ENCODE measurements at places on chromosomes 7 and 10. TPM values are rescaled to one million over a fixed set of nuclear protein-coding genes. Genes with fewer than 3 reads are reported as not detected.

DNA sequence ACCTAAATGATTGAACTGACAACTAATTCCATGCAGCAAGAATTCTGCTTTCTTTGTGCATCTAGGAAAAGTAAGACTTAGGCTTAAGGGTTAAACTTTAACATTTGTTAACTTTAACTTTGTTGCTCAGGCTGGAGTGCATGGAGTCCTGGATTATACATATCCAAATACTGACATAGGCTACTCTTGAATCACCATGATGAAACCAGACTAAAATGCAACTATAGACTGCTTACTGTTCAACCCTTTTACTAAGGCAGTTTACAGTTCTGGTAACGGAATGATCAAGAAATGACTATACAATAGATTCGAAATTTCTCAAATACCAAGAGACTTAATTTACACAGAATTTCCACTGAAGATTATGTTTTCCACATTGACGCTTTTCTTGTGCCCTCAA lies 52.0 kb downstream of the PUS7 start:
- no peak for DNase-seq

- no peak for DNase-seq
Measured at GRCh38 chr10:72638586-72639440, 12.9 kb upstream of the MICU1 start.

GRCh38 chr10:119871881-119872609 lies 598 bp downstream of the MCMBP start:
- DNase-seq: peak; percentile 19

Gene METTL2B
- total RNA-seq: 87.8 TPM

DNA sequence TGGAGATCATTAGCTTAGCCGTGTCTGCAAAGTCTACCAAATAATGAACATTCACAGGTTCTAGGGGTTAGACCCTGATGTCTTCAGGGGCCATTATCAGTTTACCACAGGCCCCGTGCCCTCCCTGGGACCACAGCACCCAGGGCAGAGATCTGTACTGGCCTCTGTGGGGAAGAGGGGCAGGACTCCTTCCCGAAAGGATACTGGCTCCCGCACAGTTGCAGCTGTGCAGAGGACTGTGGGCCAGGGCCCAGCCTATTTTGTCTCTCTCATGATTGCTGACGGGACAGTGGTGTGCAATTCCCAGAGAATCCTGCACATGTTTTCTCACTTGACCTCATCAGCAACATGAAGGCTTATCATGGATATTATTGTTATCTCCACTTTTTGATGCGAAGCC lies 243.9 kb downstream of the GLRX3 start:
- DNase-seq: no peak

Gene CYP2W1
- total RNA-seq: not detected

- peak; percentile 59 for DNase-seq
Measured at GRCh38 chr10:30000802-30001571, 58.4 kb downstream of the JCAD start.

- DNase-seq: no peak
Measured at GRCh38 chr10:121880895-121881294, 46.9 kb downstream of the ATE1 start.

Gene FAM25G
- not detected for total RNA-seq

Gene OIT3
- not detected for total RNA-seq

DNA sequence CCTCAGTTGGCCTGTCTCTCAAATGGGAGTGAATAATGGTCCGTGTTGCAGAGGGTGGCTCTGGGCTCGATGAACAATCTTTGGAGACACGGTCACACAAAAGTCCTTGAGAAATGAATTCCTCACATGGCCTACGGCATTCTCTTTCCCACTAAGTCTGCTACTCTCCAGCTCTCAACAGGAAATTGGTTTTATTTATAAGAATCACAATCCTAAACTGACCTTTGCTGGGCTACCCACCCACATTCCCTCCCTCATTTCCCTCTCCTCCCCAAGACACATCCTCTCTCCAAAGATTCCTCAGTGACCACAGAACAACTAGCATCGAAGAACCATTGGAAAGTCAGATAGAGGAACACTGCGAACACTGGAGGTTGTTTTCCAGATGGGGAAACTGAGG lies 4.7 kb downstream of the AFAP1L2 start:
- no peak for DNase-seq
